Neural progenitor cell (in vitro differentiated cells): ENCODE measurements at places on chromosomes 11 and 22. TPM values are rescaled to one million over a fixed set of nuclear protein-coding genes. Genes with fewer than 3 reads are reported as not detected.
A peak's percentile ranks its signal among the peaks of the same experiment; 100 is the strongest.

GRCh38 chr11:45864041-45864440, 16.8 kb downstream of the CRY2 start:
- H3K27ac ChIP-seq = no peak overlapping the region
- DNase-seq = no peak
- no peaks in the 10 kb centered on the region for H3K27me3 ChIP-seq
- no peak overlapping the region for H3K4me3 ChIP-seq

GRCh38 chr22:24209687-24210086, 28.4 kb downstream of the SUSD2 start:
- no peak overlapping the region for H3K27ac ChIP-seq
- no peak overlapping the region for H3K4me3 ChIP-seq
- H3K36me3 ChIP-seq = no peaks in the 10 kb centered on the region
- DNase-seq = no peak
- H3K4me1 ChIP-seq = no peaks in the 10 kb centered on the region

DNA sequence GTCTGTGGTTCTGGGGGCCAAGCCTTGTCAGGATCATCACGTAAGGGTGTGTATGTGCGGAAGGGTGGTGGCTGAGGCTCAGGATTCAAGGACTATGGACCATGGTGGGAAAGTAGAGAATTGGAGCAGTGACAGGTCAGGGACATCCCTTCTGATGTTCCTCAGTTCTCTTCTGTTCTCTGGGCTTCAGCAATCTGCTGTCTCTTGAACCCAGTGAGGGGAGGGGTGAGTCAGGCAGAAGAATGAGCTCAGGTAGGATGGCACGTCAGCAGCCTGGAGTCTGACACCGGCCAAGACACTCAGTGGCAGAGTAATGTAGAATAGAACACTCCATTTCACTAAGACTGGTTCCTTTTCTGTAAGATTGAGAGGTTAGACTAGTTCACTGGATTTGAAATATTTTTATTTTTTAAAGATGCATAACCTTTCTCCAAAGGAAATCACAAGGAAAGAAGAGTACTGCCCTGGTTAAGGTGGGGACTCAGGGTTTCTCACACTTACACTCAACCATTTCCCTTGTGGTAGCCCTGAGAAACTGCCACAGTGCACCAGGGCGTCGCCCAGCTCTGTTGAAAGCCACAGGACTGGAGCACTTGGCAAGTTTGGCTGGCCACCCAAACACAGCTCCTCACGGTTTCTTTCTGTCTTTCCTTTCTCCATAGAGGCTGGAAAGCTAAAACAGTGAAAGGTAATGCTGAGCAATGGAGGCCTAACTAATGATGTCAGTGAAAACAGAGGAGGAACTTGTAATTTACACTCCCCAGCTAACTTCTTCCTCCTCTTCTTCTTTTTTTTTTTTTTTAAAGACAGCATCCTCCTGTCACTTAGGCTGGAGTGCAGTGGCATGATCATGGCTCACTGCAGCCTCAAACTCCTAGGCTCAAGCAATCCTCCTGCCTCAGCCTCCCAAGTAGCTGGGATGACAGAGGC, 23.1 kb upstream of the MICAL2 start:
- H3K27me3 ChIP-seq = no peaks in the 10 kb centered on the region
- H3K36me3 ChIP-seq = no peaks in the 10 kb centered on the region
- no peak overlapping the region for H3K4me3 ChIP-seq

DNA sequence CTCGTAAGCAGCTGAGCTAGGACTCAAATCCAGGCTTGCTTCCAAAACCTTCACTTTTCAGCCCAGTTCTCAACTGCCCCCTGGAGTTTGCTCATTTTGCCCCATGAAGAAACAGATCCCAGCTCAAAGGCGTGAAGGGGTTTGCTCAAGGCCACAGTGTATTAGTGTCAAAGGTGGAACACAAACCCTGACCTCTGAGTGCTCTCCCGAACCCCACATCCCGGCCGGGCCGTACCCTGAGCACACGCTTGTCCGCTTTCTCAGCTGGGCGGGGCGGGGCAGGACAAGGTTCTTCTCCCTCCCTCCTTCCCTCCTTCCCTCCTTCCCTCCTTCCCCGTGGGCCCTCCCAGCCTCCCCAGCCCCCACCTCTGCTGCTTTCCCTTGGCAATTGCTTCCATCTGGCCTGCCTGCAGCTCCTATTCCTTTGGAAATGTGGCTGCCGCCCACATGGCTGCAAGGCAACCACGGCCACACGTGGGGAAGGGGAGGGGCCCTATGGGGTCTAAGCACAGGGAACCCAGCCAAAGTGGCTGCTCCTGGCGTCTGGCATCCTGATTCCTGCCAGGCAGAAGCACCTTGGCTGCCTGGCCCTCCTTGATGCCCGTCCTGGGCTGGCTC, 4.1 kb downstream of the ST3GAL4 start:
- no peak overlapping the region for H3K4me3 ChIP-seq
- no peak for DNase-seq
- no peaks in the 10 kb centered on the region for H3K27me3 ChIP-seq

DNA sequence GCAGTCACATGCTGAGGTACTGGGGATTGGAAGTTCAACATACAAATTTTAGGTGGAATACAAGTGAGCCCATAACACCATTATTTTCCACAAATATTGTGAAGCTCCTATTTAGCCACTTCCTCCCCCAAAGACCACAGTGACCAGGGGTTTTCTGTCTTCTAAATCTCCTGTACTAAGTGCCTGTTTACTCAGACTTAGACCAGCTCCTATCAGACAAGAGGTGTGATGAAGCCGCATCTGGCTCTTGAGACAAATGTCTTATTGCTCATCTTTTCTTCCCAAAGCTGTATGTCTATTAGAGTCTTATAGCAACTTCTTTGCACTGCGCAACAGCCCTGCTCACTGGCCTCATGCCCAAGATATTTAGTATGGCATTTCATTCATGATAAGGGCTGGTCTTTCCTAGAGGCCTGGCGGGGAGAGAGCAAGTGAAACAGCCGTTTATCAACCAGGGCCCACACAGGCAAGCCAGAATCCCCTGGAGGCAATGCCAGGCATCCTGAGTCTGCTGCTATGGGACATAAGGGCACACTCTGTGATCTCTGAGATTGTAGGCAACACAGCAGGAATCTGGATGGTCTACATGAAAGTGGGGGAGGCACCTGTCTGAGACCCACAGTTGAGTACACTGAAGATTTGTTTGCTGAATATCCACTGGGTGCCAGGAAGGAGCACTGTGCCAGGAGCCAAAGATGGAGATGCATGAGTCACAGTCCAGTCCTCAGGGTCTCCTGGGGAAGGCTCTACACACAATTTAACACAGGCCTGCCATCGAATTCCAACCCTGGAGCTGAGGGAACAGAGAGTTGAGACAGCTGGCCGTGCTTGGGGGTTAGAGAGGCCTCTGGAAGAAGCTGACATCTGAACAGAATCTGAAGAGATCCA, 78.5 kb upstream of the NCAM1 start:
- no peak overlapping the region for H3K4me3 ChIP-seq
- H3K27ac ChIP-seq = no peak overlapping the region
- no peaks in the 10 kb centered on the region for H3K36me3 ChIP-seq
- H3K27me3 ChIP-seq = no peaks in the 10 kb centered on the region

Gene SCO2
- total RNA-seq = 1.1 TPM in 1 of 2 replicates, not detected in the other

GRCh38 chr11:111299101-111300026, 1.0 kb downstream of the POU2AF3 start:
- no peaks in the 10 kb centered on the region for H3K4me1 ChIP-seq
- peak; percentile 75 for DNase-seq
- peaks cover 58% of the 10 kb centered on the region for H3K27me3 ChIP-seq
- H3K4me3 ChIP-seq = peak overlapping the region; percentile 85

GRCh38 chr11:117671370-117671769, 125.6 kb downstream of the DSCAML1 start:
- no peak overlapping the region for H3K4me3 ChIP-seq
- DNase-seq = peak; percentile 55
- H3K27ac ChIP-seq = no peak overlapping the region
- peaks cover 70% of the 10 kb centered on the region for H3K27me3 ChIP-seq
- peaks cover 28% of the 10 kb centered on the region for H3K4me1 ChIP-seq

Gene CACNA1I
- 0.11 and 0.22 TPM in 2 replicates for total RNA-seq

Gene OR2AG2
- 0.25 and 0.36 TPM in 2 replicates for total RNA-seq

Gene PLXNB2
- total RNA-seq = 32.4 and 94.1 TPM in 2 replicates

Gene ZC3H12C
- total RNA-seq = 28.8 and 31.8 TPM in 2 replicates

DNA sequence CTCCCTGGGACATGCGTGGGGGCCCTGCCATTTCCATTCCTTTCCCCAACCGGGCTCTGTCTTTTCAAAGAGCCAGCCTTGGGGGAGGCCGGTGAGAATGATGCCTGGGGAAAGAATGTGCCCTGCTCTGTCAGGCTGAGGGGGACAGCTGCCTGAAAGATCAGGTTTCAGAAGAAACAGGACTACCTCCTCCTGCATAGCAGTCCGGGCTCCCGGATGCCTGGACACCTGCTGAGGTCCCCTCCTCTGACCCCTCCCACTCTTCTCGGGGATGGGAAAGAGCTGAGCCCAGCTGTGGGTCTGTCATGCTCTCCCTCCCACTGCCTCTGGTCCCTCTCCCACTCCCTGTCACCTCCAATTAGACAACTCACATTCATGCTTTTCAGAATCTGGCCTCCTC, 41.8 kb upstream of the CDON start:
- peak overlapping the region; percentile 12 for H3K4me3 ChIP-seq
- no peaks in the 10 kb centered on the region for H3K27me3 ChIP-seq
- DNase-seq = peak; percentile 86
- H3K36me3 ChIP-seq = no peaks in the 10 kb centered on the region

Gene NAP1L4
- total RNA-seq = 108 and 191 TPM in 2 replicates

Gene HPX
- total RNA-seq = 0.56 TPM in 2 replicates

Gene PKDREJ
- not detected in 2 replicates for total RNA-seq

DNA sequence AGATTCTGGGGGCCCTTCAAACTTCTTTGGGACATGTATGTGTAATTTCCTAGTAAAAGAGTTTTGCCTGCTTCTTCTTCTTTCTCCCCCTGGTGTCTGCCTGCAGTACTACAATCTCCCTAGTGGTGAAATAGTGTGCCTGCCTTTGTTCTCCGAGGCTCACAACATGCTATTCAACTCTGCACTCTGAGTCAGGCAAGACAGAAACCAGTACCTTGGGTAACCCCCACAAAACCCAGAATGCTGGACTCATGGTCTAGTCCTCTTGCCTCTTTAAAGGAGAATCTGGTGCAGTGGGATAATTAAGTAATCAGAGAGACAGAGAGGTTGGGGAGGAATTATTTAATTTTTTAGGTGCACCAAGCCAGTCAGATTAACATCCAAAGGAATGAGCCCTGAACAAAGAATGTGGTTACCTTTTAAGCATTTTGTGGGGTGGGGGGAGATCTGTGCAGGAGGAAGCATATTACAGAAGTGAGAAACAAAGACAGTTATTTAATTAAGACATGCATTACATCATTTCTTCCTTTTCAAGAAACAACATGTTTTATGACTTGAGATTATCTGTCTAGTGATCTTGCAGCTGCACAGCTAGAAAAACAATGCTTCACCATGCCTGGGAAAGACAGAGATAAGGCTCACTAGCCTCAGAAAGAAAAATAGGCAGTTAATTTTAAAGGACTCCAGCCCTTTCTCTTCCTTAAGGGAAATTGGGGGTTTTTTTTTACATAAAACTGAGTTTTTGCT, 11.0 kb upstream of the MS4A6A start:
- H3K36me3 ChIP-seq = no peaks in the 10 kb centered on the region
- peaks cover 12% of the 10 kb centered on the region for H3K4me1 ChIP-seq
- peak; percentile 72 for DNase-seq
- no peaks in the 10 kb centered on the region for H3K27me3 ChIP-seq

DNA sequence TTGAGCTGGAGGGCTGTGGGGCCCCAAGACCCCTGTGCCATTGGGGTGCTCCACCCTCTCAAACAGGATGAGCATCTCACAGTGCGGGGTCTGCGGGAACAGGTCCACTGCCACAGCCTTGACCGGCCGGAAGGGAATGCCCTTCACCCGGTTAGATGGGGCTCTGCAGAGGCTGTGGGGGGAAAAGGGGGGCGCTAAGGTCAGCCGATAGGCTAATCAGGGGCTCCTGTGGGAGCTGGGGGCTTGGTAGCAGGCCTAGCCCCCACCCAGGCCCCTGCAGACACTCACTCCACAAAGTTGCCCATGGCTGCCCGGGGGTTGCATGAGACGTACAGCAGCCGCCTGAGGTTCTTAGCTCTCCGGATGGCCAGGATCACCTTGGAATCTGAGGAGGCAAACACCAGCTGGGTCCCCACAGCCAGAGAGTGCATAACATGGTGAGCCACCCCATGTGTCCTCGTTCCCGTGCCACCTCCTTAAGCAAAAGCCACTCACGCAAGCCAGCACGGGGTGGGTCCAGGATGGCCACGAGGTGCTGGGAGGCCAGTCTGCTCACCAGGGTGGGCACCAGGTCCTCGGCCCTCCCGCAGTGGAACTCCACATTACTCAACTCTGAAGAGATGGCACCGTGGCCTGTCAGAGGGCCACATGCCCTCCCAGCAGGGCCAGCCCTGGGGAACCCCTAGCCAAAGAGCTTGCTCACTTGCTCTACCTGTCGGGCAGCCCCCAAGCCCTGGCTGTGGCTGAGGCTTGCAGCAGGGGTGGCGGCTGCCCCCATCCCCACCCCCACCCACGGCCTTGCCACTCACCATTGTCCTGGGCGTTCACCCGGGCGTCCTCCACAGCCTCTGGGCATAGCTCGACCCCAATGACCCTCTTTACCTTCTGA, 3.0 kb upstream of the RANBP1 start:
- no peaks in the 10 kb centered on the region for H3K27me3 ChIP-seq
- H3K36me3 ChIP-seq = no peaks in the 10 kb centered on the region
- no peak overlapping the region for H3K4me3 ChIP-seq
- DNase-seq = no peak
- H3K27ac ChIP-seq = no peak overlapping the region
- H3K4me1 ChIP-seq = peaks cover 3% of the 10 kb centered on the region

- H3K4me3 ChIP-seq = peak overlapping the region; percentile 12
- H3K27me3 ChIP-seq = peaks cover 71% of the 10 kb centered on the region
- DNase-seq = peak; percentile 94
- no peaks in the 10 kb centered on the region for H3K36me3 ChIP-seq
Measured at GRCh38 chr22:19169002-19169946, 9.3 kb downstream of the SLC25A1 start.

DNA sequence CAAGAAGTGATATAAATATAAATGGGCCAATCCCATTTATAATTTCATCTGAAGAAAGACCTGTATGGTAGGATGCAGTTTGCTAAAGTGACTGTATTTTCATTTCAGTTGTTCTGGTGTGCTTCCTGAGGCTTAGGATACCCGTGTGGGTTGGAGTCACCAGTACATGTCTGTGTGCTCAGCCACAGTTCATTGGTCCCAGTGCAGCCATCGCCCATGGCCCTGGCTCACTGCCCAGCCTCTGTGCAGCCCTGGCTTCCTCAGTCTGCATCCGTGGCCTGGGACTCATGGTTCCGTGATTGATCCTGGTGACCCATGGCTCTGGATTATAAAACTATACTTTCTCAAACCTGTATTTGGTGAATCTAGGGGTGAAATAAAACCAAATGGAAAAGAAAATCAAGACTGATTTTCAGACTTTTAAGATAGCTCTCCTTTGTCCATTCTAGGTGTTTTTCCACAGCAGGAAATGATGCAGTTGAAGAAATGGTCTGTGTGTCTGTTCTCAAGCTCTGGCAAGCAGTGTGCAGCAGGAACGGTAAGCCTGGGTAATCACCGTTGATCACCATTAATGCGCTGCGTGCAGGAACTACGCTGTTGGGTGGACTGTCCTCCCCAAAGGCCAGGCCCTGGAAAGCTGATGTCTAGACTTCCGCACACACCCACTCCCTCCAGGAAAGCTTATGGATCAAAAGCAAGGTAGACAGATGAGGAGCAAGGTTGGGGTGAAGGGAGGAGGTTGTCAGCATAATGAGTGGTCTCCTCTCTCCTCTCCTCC, 27.2 kb downstream of the TTC12 start:
- no peaks in the 10 kb centered on the region for H3K4me1 ChIP-seq
- no peak overlapping the region for H3K27ac ChIP-seq
- DNase-seq = no peak
- no peak overlapping the region for H3K4me3 ChIP-seq
- no peaks in the 10 kb centered on the region for H3K36me3 ChIP-seq
- H3K27me3 ChIP-seq = no peaks in the 10 kb centered on the region
